ENCODE measurements at places on chromosomes 6 and 20. TPM values are rescaled to one million over a fixed set of nuclear protein-coding genes. Genes with fewer than 3 reads are reported as not detected.

The ARMH2 gene
- not detected for total RNA-seq

The RAMACL gene
- 2.5 TPM for total RNA-seq

The GRM1 gene
- 0.16 TPM for total RNA-seq

The KHDRBS2 gene
- total RNA-seq = not detected

The HTR1E gene
- not detected for total RNA-seq

DNA sequence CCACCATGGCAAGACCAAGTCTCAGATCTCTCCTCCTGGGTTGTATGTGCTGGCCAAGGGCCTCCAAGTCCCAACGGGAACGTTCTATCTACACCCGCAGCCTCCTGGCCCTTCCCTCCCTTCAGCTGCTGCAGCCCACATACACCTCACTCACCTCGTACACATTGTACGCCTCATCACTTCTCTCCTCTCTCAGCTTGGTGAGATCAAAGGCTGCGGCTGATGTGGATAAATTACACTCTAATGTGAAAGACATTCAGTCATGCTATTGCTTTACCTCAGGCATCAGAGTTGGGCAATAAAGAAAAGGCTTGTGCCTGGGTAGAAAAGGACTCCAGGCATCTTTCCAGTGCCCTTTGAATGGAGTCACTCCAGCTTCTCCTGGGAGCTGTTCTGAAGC lies 135.3 kb upstream of the FOXQ1 start:
- no peak for DNase-seq
- H3K27ac ChIP-seq = no peak overlapping the region
- no peaks in the 10 kb centered on the region for H3K36me3 ChIP-seq
- H3K4me3 ChIP-seq = no peak overlapping the region
- H3K4me1 ChIP-seq = no peaks in the 10 kb centered on the region
- H3K27me3 ChIP-seq = no peaks in the 10 kb centered on the region

- no peak overlapping the region for H3K27ac ChIP-seq
- DNase-seq = no peak
- H3K27me3 ChIP-seq = no peaks in the 10 kb centered on the region
- no peak overlapping the region for H3K4me3 ChIP-seq
- H3K4me1 ChIP-seq = no peaks in the 10 kb centered on the region
These were observed 239.6 kb downstream of the LRFN2 start for GRCh38 chr6:40347571-40348011.

- H3K4me1 ChIP-seq = no peaks in the 10 kb centered on the region
- no peak for DNase-seq
- no peak overlapping the region for H3K27ac ChIP-seq
- H3K36me3 ChIP-seq = no peaks in the 10 kb centered on the region
- H3K27me3 ChIP-seq = no peaks in the 10 kb centered on the region
- no peak overlapping the region for H3K4me3 ChIP-seq
These were observed 54.5 kb downstream of the DZANK1 start for GRCh38 chr20:18412221-18412901.

DNA sequence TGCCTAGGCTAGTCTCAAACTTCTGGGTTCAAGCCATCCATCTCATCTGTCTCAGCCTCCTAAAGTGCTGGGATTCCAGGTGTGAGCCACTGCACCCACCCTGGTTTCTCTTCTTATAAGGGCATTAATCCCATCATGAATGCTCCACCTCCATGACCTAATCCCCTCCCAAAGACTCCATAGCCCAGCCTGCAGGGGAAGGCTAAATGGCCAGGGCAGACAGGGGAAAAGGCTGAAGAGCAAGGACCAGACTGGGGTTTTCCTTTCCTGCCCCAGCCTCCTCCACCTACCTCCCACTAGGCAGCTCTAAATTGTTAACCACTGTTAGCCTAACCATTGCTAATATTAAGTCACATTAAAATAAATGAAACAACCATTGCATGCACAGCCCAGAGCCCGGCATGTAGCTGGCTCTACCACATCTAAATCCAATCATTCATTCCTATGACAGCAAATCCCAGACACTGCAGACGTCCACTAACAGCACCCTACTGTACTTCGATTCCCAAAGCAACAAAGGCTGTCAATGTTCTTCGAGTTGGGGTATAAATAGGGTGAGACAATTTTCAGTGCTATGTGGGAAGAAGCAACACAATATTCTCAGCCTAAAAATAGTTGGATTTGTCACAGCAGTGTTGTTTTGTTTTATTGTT lies 243.2 kb upstream of the ARID1B start:
- no peak overlapping the region for H3K27ac ChIP-seq
- DNase-seq = no peak
- no peak overlapping the region for H3K4me3 ChIP-seq
- H3K27me3 ChIP-seq = no peaks in the 10 kb centered on the region

GRCh38 chr20:61597996-61598395 lies 345.9 kb downstream of the CDH4 start:
- no peak overlapping the region for H3K27ac ChIP-seq
- no peaks in the 10 kb centered on the region for H3K4me1 ChIP-seq
- no peak for DNase-seq
- H3K27me3 ChIP-seq = no peaks in the 10 kb centered on the region
- H3K36me3 ChIP-seq = no peaks in the 10 kb centered on the region

DNA sequence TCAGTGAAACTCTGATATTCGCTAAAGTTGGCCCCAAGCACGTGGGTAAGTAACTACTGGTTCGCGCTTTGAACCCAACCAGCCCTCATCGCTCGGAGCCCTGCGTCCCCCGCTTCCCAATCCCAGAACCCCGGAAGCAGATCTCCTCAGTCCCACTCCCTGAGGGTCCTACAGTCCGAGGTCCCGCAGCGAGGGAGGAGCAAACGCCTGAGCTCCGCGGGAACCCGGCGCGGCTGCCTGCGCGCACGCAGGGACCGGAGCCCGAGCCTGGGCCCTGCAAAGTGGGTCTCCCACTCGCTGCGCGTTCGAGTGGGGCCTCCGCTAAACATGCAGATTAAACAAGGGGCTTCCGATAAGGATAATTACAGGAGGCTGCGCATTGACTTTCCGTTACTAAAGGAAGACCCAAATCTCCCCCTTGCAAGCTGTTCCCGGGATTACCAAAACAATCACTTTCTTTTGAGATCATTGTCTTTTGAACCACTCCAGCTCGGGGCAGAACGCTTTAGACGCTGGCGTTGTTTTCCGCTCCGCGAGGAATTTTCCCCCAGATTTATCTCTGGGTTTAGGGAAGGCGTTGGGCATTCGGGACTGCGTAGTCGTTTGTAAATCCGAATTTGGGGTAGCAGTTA lies 1.3 kb upstream of the VSX1 start:
- H3K4me3 ChIP-seq = no peak overlapping the region
- no peak overlapping the region for H3K27ac ChIP-seq
- H3K36me3 ChIP-seq = no peaks in the 10 kb centered on the region

GRCh38 chr6:14665827-14666724 lies 548.5 kb downstream of the CD83 start:
- no peaks in the 10 kb centered on the region for H3K36me3 ChIP-seq
- no peaks in the 10 kb centered on the region for H3K4me1 ChIP-seq
- no peaks in the 10 kb centered on the region for H3K27me3 ChIP-seq
- no peak overlapping the region for H3K27ac ChIP-seq

DNA sequence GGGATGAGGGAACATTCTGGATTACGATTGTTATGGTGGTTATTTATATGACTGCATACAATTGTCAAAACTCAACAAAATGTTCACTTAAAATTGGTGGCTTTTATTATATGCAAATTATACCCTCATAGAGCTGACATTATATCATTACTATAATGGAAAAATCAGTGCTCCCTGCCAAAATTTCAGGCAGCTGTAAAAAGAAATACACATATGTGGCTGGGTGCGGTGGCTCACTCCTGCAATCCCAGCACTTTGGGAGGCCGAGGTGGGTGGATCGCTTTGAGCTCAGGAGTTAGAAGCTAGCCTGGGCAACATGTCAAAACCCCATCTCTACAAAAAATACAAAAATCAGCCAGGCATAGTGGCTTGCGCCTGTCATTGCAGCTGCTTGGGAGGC lies 75.8 kb upstream of the SULF2 start:
- no peak for DNase-seq
- H3K27me3 ChIP-seq = no peaks in the 10 kb centered on the region
- peaks cover 5% of the 10 kb centered on the region for H3K4me1 ChIP-seq
- no peak overlapping the region for H3K4me3 ChIP-seq

- no peak for DNase-seq
- H3K4me1 ChIP-seq = no peaks in the 10 kb centered on the region
- H3K27ac ChIP-seq = peak overlapping the region; percentile 93
- H3K27me3 ChIP-seq = no peaks in the 10 kb centered on the region
These were observed 545 bp upstream of the ASCC3 start for GRCh38 chr6:100881707-100882040.

All from breast epithelium (tissue), 4 donors.